Activated CD4-positive, alpha-beta T cell treated with anti-CD3 and anti-CD28 coated beads for 48 hours (primary cell): ENCODE measurements at places on chromosomes 4 and X.
A peak's percentile ranks its signal among the peaks of the same experiment; 100 is the strongest.

- no peak for DNase-seq
These were observed 1262.7 kb downstream of the FAM133A start for GRCh38 chrX:94936722-94937121.

DNA sequence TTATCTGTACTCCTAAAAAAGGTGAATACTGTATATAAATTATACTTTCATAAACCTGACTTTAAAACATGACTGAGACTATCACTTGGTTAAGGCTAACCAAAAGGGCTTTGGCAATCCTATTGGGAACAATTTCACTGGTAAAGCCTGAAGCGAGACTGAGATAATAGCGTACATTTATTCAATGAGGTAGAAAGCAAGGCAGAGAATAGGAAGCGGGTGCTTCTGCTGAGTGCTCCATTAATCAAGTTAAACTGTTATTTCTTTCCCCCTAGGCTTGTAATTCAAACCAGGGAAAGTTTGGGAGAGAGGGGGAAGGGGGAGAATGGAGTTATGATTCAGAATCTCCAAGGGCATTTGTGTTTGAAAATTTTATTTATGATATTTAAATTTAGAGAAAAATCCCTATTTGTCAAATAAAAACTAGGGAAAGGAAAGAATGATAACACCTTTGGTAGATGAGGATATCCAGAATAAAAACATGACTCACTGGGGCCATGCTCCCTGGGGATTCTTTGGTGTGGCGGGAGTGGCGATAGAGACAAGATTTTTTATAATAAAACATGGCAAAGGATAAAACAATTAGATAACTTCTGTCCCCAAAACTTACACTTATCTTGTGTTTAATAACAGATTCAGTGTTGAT, 34.6 kb upstream of the SORBS2 start:
- no peak for DNase-seq

DNA sequence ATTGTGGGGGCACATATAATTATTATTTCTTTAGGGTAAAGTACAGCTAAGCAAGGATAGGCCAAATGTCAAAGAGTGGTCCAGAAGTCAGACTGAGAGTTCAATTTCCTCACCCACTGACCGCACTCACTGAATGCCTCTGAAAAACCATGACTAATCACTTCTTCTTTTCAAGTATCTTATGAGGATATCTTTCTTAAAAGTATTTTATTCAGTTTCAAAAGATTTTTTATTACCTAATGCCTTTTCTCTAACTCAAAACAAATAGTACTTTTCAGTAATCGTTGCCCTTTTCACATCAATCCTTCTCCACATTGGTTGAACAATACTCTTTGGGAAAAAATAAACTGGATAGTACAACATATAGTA, 61.7 kb upstream of the CAMK2D start:
- DNase-seq: no peak

GRCh38 chr4:42151568-42152506, 618 bp downstream of the BEND4 start:
- peak; percentile 33 for DNase-seq

DNA sequence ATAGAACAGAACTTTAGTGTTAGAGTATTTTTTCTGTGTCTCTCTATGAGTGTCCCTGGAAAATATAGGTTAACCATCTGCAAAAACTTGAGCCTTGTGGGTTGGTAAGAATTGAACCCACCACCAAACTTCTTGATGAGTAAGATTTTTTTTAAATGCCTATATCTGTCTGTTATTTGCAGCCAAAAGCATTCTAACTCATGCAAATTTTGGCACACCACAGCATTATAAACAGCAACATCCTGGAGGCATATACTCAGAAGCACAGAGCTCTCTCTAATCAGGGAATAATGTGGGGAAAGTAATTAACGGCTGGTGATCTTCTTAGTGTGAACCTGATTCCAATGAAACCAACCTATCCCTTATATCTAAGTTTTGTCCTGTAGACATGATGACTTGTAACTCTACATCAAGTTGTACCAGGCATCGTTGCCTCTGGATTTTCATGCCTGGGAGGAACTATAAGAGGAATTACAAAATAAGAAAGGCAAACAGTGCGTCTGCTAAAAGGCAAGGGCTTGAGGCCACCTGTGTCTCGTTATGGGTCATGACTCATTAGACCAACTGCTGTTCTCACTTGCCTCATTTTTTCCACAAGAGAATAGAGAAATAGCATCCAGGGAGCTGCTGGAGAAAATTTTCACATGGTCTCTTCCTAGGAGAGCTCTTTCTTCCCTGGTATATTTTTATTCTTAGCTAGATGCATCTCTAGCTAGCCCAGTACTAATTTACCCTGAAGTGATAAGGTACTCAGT, 202.4 kb downstream of the CHIC2 start:
- DNase-seq: no peak

- DNase-seq: no peak
These were observed 939.8 kb downstream of the GLUD2 start for GRCh38 chrX:121987163-121987562.

GRCh38 chr4:106201373-106201772, 114.6 kb downstream of the TBCK start:
- DNase-seq: no peak

DNA sequence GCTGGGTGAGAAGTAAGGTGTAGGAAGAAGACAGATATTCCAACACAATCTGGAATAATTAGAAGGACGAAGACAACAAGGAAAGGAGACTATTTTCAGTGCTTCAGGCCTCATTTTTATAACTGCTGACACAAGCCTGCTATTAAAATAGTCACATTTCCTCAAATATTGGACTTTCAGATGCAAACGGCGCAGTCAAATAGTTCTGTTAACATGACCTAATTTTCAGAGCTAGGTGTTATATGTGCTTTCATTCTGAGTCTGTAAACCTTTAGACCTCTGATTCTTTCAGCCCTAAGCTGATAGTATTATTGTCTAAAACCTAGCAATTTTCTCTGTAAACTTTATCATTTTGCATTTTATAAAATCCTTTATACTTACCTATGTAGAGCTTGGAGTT, 261.5 kb downstream of the IL1RAPL1 start:
- DNase-seq: no peak

DNA sequence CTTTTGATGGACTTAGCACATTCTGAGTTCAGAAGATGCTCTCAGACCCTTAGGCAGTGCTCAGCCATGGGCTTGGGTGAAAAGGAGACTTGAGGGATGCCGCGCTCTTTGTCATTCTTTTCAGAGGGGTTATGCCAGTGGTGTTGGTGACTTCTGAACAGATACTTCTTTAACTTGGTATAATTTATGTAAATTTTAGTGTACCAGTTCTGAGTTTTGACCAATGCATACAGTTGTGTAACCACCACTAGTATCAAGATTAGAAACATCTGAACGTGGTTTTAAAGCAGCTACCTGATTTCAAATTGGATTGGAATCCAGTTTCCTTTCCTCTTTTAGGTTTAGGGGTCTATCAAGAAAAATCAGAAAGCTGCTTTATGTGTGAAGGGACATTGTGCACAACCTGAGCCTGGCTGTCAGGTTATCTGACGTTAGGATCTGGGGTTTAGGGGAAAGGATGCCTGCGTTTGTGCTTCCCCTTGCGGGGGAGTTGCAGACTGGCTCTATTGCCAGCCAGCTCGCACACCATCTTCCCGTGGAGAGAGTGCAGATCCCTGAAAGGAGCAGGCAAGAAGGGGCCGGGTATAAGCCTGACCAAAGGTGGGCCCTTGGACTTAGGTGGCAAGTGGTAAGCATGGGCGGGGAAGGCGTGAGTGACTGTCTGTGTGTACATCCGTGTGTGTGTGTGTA, 19.0 kb downstream of the SMS start:
- no peak for DNase-seq

- no peak for DNase-seq
These were observed 168.2 kb downstream of the DCTD start for GRCh38 chr4:182748949-182749348.

- no peak for DNase-seq
These were observed 12.8 kb upstream of the CRMP1 start for GRCh38 chr4:5905714-5906113.

GRCh38 chr4:82889287-82889686, 1.7 kb downstream of the SEC31A start:
- DNase-seq: no peak

DNA sequence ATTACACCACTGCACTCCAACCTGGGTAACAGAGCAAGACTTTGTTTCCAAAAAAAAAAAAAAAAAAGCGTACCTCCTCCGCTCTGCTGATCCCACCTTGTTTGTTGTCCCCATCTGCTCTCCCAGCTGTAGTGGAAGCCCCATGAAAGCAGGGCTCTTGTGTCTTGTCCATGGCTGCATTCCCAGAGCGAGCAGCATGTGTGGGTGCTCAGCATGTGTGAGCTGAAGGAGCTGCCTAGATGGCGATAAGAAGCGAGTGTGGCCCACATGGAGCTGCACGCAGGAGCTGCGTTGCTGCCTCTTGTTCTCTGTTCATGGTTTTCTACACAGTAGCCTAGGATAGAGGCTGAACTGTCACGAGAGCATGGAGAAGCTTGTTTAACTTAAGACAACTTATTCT, 12.4 kb downstream of the NSD2 start:
- no peak for DNase-seq

GRCh38 chr4:147789596-147789995, 57.7 kb downstream of the ARHGAP10 start:
- DNase-seq: no peak

DNA sequence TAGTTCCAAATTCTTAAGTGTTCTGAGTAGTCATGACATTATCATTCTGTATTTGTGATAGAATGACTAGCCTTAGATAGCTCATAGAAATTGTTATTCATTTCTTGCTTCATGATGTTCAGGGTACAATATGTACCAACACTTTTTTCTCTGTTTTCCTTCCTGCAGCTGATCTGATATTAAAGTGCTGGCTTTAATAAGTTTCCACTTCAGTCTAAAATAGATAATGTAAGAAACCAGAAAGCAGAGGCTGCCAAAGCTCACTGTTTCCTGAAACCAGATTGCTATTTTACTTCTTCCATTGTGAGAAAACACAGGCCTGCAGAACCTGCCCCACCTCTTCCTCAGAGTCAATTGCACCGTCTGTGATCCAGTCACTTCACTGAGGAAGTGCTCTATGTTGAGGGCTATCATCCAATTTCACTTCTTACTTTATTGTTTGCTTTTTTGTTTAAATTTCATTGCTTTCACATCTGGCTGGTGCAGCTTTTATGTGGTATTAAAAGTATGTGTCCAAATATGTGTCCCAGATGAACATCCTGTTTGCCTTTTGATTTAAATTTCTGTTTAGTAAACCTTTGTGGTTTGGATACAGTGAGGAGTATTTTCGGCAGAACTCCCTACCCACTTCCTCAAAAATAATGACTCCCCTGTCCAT, 652.1 kb downstream of the ANKRD50 start:
- DNase-seq: no peak

DNA sequence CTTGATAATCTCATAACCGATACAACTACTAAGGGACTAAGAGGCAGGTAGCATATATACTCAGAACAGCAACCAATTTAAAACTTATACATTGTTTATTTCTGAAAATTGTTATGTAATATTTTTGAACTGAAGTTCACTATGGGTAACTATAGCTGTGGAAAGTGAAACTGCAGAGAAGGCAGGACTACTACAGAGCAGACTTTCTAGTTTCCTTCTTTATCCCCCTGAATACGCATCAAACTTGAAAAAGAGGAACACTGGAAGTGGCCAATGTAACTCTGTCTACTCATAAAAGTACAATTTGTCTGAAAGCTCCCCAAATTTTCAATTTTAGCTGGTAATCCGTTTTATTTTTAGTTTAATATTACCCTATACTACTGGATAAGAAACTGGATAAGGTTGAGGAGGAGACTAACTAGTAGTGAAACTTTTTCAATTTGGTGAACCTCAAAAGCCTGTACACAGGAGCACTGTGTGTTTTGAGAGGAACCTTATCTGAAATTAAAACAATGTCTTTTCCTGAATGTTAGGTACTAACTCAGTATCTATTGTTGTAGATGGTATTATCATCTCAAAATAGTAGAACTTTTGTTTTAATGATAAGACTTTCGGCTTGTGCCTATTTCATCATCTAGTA, 225.8 kb downstream of the GABRG1 start:
- no peak for DNase-seq

- peak; percentile 84 for DNase-seq
These were observed 373.0 kb upstream of the RASGEF1B start for GRCh38 chr4:81844717-81845116.

DNA sequence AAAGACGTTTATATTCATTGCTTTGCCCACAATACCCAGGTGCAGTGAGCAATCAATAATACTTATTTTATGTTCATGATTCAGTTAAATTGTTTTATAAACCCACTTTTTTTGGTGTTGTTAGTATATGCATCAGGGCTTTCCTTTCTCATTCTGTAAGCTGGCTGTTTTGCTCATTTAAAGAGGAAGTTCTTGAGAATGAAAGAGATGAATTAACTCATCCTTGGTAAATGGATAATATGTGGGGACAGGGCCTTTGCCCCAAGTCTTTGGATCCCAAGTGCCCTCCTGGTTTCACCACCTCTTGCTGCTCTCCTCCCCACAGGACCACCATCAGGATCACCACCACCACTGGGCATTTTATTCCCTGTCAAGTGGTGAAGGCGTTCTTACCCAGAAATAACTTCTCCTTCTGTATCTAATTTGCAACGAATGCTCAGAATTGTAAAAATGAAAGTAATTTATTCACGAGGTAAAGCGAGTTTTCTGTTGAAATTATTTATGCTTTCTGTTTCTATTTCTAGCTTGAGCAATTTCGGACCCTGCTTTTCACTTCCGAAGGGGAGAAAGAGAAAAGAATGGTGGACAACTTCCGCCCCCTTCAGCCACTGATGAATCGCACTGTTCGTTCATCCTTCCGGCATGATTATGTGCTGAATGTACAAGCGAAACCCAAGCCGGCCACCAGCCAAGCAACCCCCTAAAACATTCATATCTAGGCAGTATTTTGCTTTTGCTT, 8.2 kb upstream of the ZRSR2 start:
- DNase-seq: no peak

- peak; percentile 29 for DNase-seq
These were observed 60.2 kb upstream of the MSN start for GRCh38 chrX:65607070-65607742.

GRCh38 chrX:32572644-32573043, 638.7 kb downstream of the DMD start:
- no peak for DNase-seq

- DNase-seq: no peak
These were observed 41.8 kb downstream of the FGF13 start for GRCh38 chrX:138669693-138670092.

DNA sequence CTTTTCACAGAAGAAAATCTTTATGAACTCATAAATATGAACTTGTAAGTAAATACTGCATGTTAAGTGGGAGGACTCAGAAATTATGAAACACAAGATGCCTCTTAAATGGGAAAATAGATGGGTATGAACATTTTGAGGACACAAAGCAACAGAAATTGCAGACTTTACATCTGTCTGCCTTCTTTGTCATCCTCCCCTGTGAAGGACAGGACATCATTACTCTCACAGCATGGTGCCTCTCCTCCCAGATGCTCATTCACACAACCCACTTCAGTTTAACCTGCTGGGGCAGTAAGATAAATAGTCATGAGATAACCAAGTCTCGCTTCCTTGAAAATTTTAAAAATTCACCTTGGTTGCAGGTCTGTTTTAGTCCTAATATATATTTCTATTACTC, 144.5 kb downstream of the APBB2 start:
- DNase-seq: no peak

GRCh38 chrX:37922928-37923327, 75.6 kb upstream of the DYNLT3 start:
- no peak for DNase-seq

GRCh38 chr4:8185295-8185694, 13.8 kb upstream of the SH3TC1 start:
- DNase-seq: no peak
